Osteoblast (primary cell): ENCODE measurements at places on chromosomes 2 and 18.

- no peak overlapping the region for H3K27ac ChIP-seq
- peaks cover 10% of the 10 kb centered on the region for H3K4me1 ChIP-seq
- H3K4me3 ChIP-seq, result no peak overlapping the region
Measured at GRCh38 chr18:23243178-23243577, 107.9 kb downstream of the CABLES1 start.

DNA sequence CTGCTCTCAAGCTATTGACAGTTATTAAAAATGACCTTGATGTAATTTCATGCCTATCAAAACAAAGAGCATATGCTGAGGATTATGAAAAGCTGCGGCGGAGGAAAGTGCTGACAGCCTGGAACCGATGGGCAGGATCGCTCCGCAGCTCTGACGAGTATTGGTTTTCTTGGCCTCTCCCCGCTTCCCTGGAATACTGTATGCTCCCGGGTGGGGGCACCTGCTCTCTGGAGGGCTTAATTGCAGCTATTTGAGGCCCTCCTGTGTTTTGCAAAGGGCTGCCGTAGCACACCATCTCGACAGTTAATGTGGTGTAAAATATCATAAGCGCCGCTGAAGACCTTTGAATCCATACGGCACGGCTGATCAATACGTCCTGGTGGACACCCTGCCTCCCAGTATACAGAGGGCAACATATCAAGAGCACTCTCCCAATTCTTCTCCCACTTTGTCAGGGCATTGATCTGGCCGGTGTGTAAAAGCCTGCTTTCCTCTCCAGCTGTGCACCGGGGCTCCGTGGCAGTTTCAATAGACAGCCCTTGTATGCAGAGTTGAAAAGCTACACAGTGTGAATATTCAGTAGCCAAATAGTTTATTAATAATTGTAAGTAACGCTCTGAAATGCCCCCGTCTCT lies 662.4 kb downstream of the GALR1 start:
- no peak overlapping the region for H3K27ac ChIP-seq
- H3K27me3 ChIP-seq, result no peaks in the 10 kb centered on the region
- no peak for DNase-seq
- H3K4me1 ChIP-seq, result no peaks in the 10 kb centered on the region

- H3K27ac ChIP-seq, result peak overlapping the region; percentile 93
- peaks cover 14% of the 10 kb centered on the region for H3K36me3 ChIP-seq
- H3K4me3 ChIP-seq, result peak overlapping the region; percentile 6
- no peaks in the 10 kb centered on the region for H3K27me3 ChIP-seq
- peaks cover 63% of the 10 kb centered on the region for H3K4me1 ChIP-seq
Measured at GRCh38 chr2:69138793-69139459, 125.9 kb downstream of the ANTXR1 start.

GRCh38 chr2:121810959-121811853 lies 55.8 kb downstream of the TSN start:
- no peaks in the 10 kb centered on the region for H3K36me3 ChIP-seq
- H3K4me1 ChIP-seq, result no peaks in the 10 kb centered on the region
- peak; percentile 68 for DNase-seq
- no peak overlapping the region for H3K27ac ChIP-seq

DNA sequence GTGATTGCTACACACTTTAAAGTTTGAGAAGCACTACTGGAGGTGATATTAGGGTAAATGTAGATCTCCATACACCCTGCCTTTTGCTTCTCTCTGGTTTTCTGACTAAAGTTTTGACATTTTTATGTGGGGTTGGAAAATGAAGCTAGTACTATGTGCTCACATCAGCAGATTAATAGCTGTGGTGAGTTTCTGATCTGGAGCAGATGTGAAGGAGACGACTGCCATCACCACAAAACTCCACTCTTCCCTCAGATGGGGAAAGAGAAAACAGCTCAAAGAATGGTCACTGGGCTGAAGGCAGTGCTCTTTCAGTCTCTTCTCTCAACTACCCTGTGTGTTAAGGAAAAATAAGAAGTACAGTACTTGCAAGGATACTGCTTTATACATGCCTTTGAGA lies 37.2 kb downstream of the PLEKHA3 start:
- no peaks in the 10 kb centered on the region for H3K27me3 ChIP-seq
- no peak for DNase-seq
- H3K4me1 ChIP-seq, result peaks cover 22% of the 10 kb centered on the region
- no peak overlapping the region for H3K27ac ChIP-seq

DNA sequence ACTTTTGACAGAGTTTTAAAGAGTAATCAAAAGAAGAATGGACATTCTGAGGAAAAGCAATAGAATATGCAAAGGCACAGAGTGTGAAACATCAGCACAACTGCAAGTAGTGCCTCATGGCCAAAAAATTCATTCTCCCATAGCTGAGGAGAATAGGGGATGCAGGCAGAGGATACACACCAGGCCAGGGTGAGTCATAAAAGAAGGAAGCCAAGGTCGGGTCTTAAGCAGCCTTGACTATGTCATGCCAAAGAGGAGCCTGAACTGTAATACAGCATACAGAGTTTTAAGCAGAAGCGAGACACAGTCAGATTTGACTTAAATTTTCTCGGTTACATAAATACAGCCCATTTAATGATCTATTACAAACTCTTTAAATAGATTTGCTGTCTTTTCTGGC lies 165.0 kb downstream of the LNPK start:
- no peaks in the 10 kb centered on the region for H3K36me3 ChIP-seq
- H3K4me3 ChIP-seq, result no peak overlapping the region
- no peaks in the 10 kb centered on the region for H3K27me3 ChIP-seq
- peaks cover 4% of the 10 kb centered on the region for H3K4me1 ChIP-seq
- H3K27ac ChIP-seq, result no peak overlapping the region

- no peak overlapping the region for H3K27ac ChIP-seq
- peaks cover 25% of the 10 kb centered on the region for H3K4me1 ChIP-seq
- no peaks in the 10 kb centered on the region for H3K36me3 ChIP-seq
- no peak for DNase-seq
- no peak overlapping the region for H3K4me3 ChIP-seq
- H3K27me3 ChIP-seq, result no peaks in the 10 kb centered on the region
Measured at GRCh38 chr2:19189391-19189790, 169.0 kb downstream of the OSR1 start.

DNA sequence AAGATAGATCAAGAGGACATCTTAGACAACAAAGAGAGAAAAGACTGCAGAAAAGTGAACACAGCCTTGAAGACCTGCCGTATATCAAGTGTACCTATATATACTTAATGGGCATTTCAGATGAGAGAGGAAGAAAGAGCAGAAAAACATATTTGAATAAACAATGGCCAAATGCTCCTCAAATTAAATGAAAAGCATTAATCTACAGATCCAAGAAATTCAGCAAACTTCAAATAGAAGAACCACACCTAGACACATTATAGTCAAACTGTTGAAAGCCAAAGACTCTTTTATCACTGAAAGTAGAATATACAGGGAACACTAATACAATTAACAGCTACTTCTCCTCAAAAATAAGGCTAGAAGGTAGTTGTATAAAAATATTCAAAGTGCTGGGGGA lies 18.7 kb upstream of the TTL start:
- H3K27ac ChIP-seq, result no peak overlapping the region
- DNase-seq, result no peak
- H3K4me3 ChIP-seq, result no peak overlapping the region
- H3K27me3 ChIP-seq, result peaks cover 8% of the 10 kb centered on the region

DNA sequence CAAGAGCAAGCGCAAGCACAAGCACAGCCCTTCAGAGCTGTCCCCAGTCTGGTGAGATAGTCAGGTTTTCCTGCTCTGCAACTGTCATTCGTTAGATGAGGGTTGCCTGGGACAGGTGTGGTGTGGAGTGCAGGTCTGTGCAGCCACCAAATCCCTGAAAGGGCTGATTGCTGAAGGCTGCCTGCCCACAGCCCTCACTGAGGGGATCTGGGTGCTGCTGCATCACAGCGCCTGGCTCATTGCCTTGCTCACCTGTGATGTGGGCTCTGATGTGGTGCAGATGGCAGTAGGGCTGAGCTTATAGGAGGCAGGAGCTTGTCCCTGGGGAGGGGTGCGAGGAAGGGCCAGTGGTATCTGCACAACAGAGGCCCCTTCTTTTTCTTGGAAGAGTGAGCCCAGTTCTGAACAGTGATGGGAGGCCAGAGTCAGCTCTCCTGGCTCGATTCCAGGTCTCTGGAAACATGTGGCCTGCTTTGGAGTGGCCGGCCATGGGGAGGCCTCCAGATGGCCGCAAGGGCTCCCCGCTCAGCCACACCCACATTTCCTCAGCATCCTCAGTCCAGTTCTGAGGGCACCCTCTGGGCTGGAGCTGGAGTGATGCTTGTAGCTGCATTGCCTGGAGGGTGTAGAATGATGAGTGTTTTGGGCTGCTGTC lies 11.4 kb downstream of the UBE2F start:
- H3K27me3 ChIP-seq, result no peaks in the 10 kb centered on the region
- peaks cover 18% of the 10 kb centered on the region for H3K36me3 ChIP-seq
- peaks cover 3% of the 10 kb centered on the region for H3K4me1 ChIP-seq
- no peak for DNase-seq

DNA sequence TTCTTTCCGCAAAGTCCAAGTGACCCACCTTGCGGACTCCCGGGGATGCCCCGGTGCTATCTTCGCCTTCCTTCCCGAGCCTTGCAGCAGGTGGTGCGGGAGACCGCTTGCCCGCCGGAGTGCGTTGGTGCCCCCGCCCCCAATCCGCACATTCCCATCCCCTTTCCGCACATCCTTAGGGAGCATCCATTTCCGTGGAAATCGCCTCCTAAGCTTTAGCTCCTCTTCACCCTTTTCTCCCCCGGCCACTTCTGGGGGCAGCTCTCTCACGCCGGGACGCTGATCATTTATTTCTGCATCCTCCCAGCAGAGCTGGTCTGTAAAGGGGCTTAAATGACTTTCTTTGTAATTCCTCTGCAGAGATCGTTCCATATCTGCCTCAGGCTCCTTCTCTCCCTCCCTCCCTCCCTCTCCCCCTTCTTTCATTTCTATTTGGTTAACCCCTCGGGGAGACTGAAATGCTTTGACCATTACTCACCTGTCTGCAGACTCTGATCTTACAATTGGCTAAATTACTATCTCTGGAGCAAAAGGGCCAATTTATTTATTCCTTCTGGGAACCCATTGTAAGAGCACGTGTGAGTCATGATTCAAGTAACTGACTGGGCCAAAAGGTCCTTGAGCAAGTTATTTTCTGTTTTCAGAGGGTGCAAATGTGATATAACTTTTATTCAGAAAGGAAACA lies 1.3 kb upstream of the LYPD1 start:
- peak overlapping the region; percentile 71 for H3K4me3 ChIP-seq
- H3K36me3 ChIP-seq, result no peaks in the 10 kb centered on the region
- DNase-seq, result peak; percentile 82
- H3K4me1 ChIP-seq, result peaks cover 15% of the 10 kb centered on the region
- no peak overlapping the region for H3K27ac ChIP-seq
- H3K27me3 ChIP-seq, result peaks cover 7% of the 10 kb centered on the region

DNA sequence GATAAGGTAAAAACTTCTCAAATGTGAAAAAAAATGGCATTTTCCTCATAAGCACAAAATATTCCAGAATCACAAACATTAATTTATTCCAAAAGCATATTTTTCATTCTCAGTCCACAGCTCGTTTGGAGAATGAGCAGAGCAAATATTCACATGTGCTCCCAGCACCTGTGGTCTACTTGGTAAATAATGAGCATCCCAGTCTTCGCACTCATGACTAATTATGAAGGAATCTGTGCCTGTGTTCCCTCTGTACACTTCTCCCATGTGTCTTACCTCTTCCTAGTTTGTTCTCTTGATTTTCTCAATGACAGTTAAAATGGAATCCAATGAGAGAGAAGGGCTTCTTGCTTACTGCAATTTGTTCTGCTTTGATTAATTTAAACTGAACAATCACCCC lies 671.0 kb upstream of the SOX11 start:
- no peaks in the 10 kb centered on the region for H3K27me3 ChIP-seq
- H3K36me3 ChIP-seq, result no peaks in the 10 kb centered on the region
- H3K4me1 ChIP-seq, result no peaks in the 10 kb centered on the region
- no peak for DNase-seq

DNA sequence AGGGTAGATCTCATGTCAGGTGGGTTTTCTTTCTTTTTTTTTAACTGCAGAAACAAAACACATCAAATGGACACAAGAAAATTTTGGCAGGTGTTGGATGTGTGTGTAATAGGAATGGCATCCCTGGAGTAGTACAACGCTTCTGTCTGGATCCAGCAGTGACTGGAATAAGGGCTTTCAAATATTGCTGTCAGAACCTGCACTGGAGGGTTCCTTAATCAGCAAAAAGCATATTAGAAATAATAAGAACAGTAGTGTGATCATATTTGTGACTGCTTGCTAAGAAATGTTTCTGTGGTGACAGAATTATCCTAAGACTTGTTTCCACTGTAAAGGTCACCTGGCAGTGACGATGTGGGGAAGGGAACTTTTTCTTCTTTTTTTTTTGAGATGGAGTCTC lies 30.8 kb downstream of the CREG2 start:
- H3K27ac ChIP-seq, result no peak overlapping the region
- no peak for DNase-seq
- H3K36me3 ChIP-seq, result no peaks in the 10 kb centered on the region
- peaks cover 3% of the 10 kb centered on the region for H3K27me3 ChIP-seq
- H3K4me1 ChIP-seq, result peaks cover 17% of the 10 kb centered on the region
- H3K4me3 ChIP-seq, result no peak overlapping the region

DNA sequence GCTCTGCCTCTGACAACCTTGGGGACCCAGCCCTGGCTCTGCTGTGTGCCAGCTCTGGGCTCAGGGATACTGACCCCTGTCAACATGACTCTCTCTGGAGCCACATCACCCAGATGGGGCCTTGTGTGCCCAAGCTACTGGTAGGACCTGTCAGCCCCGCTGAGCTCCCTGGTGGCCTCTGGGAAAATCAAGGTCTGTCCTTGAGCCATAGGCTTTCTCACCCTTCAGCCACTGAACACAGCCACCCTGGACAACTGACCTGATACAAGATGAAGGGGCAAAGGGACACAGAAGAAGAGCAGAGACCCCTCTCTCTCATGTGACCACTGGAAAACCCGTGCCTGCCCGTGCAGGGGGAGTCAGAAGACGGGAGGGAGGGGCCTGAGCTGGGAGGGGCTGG lies 7.8 kb downstream of the CCDC74A start:
- H3K36me3 ChIP-seq, result no peaks in the 10 kb centered on the region
- no peaks in the 10 kb centered on the region for H3K4me1 ChIP-seq
- no peak overlapping the region for H3K27ac ChIP-seq

- no peaks in the 10 kb centered on the region for H3K36me3 ChIP-seq
- peak overlapping the region; percentile 81 for H3K27ac ChIP-seq
Measured at GRCh38 chr18:77108001-77108692, 24.4 kb downstream of the MBP start.

- H3K4me1 ChIP-seq, result no peaks in the 10 kb centered on the region
- no peak for DNase-seq
- H3K36me3 ChIP-seq, result no peaks in the 10 kb centered on the region
- H3K27me3 ChIP-seq, result peaks cover 3% of the 10 kb centered on the region
- H3K27ac ChIP-seq, result no peak overlapping the region
Measured at GRCh38 chr2:71060871-71061270, 7.6 kb upstream of the NAGK start.

GRCh38 chr2:231602859-231603467 lies 10.3 kb downstream of the TEX44 start:
- no peak overlapping the region for H3K27ac ChIP-seq
- no peaks in the 10 kb centered on the region for H3K36me3 ChIP-seq
- H3K4me1 ChIP-seq, result peaks cover 9% of the 10 kb centered on the region
- no peaks in the 10 kb centered on the region for H3K27me3 ChIP-seq
- DNase-seq, result no peak

DNA sequence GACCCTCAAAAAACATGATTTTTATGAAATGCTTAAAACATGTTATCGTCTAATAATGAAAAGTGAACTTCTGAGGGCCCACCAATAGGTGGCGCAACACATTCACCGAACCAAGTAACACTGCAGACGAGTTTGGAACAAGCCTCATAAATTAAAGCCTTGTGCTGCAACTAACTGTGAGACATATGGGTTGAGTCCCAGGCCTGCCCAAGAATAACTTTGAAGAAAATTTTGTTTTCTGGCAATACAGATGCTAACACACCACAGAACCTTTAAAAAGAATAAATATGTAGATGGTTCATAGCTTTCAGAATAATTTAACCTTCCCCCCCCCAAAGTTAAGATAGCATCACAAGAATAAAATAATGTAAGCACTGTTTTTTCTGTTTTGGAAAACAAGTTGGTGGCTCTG lies 285.9 kb downstream of the RNF144A start:
- no peaks in the 10 kb centered on the region for H3K4me1 ChIP-seq
- H3K4me3 ChIP-seq, result no peak overlapping the region
- no peak overlapping the region for H3K27ac ChIP-seq
- no peak for DNase-seq
